Activated T-cell treated with anti-CD3 and anti-CD28 coated beads, Interleukin-2, amount 50 U/mL, for 48 hours (primary cell): ENCODE measurements at places on chromosomes 16 and 17.

DNA sequence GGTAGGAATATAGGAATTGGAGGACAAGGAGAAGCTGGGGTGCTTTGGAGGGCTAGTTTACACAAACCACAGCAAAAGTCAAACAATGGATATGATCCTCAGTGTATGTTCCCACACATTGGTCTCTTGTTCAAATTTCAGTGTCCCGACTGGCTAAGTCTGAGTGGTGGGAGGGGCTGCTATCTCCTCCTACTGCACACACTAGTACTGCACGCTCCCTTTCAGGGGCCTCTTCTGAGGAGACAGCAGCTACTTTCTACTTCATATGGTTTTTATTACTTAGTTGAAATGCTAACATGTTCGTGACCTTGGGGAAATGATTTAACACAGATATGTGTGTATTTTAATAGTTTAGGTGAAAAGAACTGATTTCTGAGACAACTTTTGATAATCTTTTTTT, 18.8 kb upstream of the KRT10 start:
- no peak for DNase-seq

GRCh38 chr17:21174713-21175112, 39.2 kb downstream of the TMEM11 start:
- DNase-seq = no peak

- no peak for DNase-seq
Measured at GRCh38 chr17:45948498-45948880, 50.6 kb upstream of the STH start.

DNA sequence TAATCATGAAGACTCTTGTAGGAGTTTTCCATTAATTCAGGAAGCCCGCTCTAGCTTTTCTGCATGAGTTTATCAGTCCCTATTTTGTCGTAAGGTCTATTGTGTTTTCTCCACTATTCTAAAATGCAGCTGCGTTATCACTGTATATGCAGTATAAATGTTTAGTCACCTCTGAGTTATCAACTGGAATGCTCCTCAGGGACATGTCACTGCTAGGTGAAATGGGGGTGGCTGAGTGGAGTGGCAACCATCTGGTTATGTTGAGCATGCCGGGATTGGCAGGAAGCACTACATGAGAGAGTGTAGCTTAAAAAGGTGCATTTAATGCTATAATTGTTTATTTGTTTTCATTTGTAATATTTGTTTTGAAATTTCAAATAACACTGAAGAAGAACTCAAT, 285.2 kb upstream of the ELAC2 start:
- no peak for DNase-seq

- DNase-seq = peak; percentile 75
Measured at GRCh38 chr17:40122999-40123810, 1.4 kb downstream of the MSL1 start.

DNA sequence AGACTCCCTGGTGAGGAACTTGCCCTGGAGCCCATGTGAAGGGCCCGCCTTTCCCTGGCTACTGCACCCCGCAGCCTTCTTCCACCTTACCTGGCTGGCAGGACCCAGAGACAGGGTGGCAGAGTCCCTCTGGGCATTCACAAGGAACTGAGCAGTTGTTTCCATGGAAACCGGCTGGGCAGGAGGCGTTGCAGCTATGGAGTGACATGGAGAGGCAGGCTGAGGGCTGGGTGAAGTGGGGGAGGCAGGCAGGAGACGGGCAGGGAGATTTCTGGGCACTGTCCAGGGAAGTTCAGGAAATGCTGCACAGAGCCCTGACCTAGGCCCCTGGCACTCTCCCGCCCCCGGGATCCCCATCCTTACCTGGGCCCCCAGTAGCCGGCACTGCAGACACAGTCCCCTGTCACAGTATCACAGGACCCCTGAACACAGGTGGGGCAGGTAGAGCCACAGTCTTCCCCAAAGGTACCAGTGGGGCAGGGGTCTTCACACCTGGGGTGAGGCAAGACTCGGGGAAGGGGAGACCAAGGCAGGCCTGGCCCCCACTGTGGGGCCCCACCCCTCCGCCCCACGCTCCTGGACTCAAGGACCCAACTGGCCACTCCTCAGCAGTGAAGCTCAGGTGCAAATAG, 5.9 kb downstream of the SCARF1 start:
- DNase-seq = no peak

- DNase-seq = no peak
Measured at GRCh38 chr17:36983618-36984017, 34.9 kb downstream of the AATF start.

DNA sequence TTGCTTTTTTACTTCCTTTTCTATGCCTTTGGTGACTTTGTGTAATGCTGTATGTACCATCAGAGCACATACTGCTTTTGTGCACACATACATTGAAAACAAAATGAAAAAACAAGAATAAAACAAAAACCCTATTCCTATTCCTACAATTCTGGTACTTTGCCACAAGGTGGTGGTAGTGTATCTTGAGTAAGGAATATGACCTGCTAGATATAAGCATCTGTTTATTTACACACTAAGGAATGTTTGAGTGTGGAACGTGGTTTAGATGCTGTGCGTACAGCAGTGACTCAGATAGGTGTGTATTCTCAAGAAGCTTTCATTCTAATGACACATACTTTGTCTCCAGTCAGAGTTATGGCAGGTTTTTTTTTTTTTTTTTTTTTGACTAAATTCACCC, 606.2 kb downstream of the WWOX start:
- no peak for DNase-seq

DNA sequence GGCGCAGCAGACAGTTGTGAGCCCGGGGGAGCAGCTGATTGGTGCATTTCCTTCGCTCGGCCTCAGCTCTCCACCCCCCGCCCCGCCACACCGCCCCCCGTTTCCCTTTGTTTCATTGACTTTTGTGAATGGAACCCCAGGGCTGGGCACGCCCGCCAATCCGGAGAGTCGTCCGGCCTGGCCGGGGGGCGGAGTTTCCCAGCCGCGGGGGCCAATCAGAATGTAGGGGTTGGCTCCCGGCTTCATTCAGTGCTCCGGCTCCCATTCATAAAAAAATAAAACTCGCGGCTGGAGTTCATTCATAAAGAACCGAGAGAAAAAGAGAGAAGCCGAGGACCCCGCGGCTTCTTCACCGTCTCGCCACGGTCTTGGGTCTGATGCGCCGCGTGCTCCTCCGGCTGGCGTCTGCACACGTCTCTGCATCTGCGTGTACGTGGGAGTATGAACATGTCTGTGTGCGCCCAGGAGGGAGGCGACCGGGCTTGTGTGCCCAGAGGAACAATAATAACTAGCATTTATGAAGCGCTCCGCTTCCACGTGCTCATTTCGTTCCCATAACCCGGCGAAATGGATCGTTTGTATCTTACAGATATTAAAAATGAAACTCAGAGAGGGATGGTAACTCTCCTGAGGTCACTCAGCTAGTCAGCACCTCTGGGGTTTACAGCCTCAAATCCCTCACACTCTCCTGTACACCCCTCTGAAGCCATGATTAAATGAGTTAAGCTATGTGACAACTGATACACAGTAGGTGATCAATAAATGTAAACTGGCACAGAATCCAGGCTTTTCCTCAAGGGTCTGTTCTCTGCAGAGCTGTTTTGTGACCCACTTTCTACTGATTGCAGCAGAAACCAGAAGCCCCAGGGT, at the start of gene ETV4:
TSS of gene ETV4 (minus strand) at position 22 of the 870 bp plus-strand sequence. CDS start 723 bp downstream, outside the sequence.
- DNase-seq = peak; percentile 96

- no peak for DNase-seq
Measured at GRCh38 chr17:20916383-20916782, 126.4 kb downstream of the USP22 start.

GRCh38 chr17:75814900-75815373, 29.3 kb downstream of the UNC13D start:
- no peak for DNase-seq

DNA sequence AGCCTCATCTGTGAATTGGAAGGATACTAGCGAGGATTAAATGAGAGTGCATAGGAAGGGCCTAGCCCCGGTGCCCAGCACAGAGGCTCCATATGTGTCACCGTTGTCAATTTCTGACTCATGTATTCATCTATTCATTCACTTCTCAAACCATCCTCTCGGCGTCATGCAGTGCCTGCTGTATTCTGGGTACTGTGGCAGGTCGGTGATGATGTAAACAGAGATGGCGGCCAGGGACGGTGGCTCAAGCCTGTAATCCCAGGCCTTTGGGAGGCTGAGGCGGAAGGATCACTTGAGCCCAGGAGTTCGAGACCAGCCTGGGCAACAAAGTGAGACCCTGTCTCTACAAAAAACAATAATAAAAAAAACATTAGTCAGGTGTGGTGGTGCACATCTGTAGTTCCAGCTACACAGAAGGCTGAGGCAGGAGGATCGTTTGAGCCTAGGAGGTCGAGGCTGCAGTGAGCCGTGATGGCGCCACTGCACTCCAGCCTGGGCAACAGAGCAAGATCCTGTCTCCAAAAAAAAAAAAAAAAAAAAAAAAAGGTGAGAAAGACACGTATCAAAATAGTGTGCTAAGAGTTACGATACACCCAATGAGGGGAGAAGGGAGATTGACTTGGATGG, 4.3 kb upstream of the PPP1R1B start:
- DNase-seq = peak; percentile 69

DNA sequence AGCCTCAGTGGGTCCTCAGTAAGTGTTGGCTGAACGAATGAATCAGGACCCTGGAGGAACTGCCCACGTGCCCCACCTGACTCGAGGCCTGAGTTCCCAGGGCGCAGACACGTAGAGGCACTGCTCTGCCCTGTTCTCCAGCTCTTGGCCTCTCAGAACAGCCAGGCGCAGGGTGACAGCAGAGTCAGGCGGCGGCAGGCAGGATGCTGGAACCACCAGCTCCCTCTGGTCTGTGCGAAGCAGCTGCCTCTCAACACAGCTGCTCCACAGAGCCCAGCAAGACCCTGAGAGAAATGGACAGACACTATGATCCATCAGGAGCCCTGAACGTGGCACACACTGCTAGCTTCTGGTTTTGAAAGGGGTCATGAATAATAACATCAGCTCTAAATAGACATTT, 53.1 kb upstream of the BCO1 start:
- no peak for DNase-seq

DNA sequence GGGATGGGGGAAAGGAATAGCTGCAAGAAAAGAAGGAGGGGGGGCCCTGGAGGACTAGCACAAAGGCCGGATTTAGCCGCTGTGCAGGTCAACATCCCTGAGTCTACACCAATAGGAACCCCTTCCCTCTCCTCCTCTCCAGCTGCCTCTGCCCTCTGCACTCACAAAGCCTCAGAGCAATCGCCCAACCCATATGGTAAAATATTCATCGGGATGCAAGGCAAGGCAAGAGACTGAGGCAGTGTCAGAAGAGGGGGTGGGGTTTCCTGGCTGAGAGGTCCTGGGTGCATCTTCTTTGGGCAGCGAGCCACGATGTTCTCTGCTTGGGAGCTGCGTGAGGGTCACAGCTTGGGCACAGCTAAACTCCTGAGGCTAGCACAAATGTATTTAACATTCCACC, 115.5 kb upstream of the NLRP1 start:
- no peak for DNase-seq

GRCh38 chr16:18797746-18798145, 3.6 kb downstream of the ARL6IP1 start:
- DNase-seq = no peak

DNA sequence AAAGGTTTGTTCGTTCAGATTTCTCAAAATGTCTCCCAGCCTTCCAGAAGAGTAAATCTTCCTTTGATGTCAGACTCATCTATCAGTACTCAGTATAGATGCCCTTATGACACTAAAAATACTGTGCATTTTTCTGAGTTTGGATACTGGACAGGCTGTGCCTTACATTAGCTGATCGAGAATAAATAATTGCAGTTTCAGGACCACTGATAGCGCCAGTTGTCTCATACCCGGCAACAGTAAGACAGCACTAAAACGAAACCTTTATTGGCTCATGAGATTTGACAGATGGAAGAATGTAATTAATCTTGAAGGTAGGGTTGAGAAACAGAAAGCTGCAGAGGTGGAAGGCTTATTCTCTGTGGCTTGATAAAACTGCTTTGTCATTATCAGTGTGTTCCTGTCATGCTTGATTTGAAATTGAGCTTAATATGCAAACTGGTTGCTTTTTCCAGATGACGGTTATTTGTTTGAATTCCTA, 1.2 kb downstream of the ATP6V0A1 start:
- DNase-seq = no peak

DNA sequence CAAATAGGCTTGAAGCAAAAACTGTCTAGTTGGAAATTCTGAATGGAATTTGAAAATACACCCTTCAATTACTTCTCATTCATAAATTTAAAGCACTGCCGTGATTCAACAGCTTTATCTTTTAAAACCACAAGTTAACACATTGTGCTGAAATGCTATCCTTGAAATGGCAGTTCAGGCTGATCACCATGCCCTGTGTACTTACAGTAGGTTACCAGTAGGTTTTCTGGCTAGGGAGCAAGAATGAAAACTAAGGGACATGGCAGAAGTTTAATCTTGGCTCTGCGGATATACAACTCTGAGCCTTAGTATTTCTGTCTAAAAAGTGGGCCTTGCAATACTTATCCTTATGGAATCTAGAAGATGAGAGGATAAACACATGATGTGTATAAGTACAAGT, 28.0 kb downstream of the NXPH3 start:
- no peak for DNase-seq

DNA sequence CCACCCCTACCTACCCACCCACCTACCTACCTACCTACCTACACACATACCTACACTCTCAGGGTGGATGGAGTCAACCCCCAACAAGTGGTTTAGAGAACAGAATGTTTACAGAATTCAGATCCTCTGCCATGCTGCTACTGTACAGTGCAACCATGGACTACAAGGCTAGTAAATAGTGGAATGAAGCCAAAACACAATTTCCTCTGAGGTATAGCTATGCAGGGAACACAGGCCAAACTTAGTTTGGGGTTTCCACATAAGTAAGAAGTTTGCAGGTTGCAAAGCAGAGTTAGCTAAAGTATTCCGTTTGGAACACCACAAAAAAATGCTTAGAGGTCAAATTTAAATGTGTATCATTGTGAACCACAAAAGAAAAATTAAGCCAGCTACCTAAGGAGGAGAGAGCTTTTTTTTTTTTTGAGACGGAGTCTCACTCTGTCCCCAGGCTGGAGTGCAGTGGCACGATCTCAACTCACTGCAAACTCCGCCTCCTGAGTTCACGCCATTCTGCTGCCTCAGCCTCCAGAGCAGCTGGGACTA, 2.7 kb upstream of the AP1G1 start:
- no peak for DNase-seq

DNA sequence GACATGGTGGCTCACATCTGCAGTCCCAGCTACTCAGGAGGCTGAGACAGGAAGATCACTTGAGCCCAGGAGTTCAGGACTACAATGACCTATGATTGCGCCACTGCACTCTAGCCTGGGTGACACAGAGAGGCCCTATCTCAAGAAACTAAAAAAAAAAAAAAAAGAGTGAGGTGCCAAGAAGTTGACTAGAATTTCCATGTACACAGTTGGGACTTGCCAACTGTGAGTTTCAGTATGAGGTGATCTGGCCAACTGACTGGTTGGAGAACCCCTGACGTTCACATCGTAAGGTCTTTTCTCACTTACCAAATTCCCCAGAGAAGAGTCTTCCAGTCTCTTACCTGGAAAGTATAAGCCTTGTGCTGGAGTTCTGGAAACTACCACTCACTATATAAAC, 3.1 kb upstream of the MED11 start:
- no peak for DNase-seq
